ENCODE measurements at places on chromosomes 12 and 14.

DNA sequence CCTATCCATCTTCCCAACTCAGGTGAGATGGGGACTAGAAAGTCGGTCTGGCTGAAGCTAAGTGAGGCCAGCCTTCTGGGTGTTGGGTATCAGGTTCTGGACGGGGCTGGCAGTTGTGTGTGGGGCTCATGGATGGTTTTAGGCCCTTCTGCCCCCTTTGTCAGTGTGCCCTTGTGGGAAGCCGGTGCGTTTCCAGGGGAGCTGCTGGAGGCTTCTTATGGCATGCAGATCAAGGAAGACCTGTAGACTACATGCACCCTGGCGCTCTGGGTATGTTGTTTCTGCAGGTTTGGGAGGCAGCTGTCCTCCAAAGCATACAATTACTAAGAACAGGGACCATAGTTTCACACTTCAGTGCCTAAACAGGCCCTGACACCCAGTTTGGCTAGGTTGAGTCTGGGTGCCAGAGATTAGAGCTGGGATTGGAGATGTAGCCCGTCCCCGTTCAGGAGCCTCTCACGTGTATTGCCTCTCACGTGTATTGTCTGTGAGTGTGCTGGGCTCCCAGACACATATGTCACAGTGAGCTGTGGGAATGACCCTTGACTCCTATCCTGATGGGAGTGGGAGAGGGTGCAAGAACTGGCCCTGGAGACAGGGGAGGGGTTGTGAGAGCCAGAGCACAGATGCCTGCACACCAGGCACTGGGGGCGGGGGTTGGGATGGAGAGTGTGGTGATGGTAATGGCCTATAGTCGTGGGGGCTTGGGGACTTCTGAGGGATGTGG, 84.4 kb downstream of the SLC25A47 start:
- DNase-seq: no peak

DNA sequence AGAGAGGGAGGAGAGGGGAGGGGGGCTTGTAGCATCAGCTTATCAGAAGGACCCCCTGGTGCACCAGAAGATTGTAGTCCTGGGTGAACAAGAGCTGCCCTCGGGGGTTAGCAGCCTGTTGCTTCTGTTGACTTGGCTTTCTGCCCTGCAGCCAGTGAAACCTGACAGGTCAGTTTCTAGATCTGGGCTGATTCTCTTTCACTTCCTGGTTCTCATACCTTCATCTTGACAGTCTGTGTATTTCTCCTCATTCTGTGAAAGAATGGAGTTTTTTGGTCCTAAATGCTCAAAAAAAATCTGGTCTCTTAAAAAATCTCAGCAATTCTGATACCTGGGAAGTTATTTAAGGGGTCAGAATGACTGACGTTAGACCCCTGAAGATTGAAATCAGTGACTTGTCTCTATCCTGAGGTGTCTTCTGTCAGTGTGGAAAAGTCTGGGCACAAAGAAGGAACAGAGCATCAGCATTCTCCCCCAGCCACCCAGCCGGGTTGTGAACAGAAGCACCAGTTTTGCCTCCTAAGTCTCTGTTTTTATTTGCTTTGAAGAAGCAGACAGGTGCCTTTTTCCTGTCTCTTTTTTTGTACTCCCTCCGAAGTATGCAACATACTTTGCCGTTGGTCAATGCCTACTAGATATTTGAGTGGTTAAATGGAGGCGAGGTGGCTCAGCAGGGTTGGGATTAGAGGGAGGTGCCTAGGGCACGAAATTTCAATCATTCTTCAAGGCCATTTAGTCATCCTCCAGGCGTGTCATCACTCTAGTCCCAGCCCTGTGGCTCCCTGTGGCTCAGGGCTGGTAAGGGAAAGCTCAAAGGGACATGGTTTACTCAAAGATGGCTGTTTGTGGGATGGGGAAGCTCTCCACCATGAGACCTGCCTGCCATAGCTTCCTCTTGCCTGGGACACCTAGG, 24.0 kb downstream of the TTC9 start:
- DNase-seq: no peak

DNA sequence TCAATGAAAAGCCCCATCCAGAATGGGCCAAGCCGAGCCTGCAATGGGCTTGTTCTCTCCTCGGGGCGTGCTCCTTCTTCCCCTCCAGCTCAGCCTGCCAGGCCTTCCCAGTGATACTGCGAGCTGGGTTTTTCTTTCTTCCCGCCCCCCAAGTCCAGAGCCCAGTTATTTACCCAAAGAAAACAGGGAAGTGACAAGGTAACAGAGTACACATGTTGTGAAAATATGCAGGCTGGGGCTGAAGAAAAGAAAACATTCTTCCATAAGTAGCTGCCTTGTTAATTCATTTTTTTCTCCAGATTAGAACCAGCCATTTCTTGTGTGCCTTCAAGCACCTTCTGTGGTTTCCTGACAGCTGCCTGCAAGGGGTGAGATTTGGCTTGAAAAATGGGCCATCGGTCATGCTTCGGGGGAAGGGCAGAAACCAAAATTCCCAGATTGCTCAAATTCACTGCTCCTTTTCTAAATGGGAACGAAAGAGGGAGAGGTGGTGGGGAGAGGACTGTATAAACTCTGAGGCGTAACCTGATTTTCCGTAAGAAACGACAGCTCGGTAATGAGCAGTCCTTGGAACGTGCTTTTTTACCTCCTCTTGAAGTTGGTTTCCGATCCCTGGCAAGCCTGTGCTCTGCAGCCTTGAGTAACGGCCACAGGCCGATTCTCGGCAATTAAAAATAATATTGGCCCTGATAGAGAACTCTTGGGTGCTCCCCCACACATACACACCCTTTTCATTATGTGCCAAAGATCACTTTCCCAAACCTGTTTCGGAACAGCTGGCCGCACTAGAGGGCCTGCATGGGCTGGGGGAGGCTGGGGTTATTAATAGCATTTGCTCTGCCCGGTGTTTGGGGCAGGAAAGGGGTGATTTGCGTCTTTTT, 229.4 kb downstream of the ZFP36L1 start:
- no peak for DNase-seq

DNA sequence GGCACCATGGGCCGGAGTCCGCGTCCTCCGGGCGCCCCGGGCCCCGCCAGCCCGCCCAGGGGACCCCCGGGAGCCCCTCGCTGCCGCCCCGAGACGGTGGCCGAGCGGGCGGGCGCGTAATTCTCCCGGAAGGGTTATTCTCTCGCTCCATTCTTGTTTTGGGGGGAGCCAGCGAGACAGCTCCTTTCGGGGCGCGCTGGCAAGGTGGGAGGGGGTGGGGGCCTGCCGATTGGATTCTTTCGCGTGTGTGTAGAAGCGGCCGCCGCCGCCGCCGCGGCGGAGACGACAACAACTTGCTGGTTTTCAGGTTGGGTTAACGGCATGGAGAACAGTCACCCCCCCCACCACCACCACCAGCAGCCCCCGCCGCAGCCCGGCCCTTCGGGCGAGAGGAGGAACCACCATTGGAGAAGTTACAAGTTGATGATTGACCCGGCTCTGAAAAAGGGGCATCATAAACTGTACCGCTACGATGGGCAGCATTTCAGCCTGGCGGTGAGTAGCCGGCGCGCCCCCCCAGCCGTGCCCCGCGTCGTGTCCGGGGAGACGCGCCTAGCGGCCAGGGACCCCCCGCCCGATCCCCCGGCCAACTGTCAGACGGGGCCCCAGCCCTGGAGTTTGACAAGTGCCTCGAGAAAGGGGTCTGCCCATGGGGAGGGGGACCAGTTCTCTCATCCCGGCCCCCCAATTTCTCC, 755 bp downstream of the SETD1B start:
- DNase-seq: no peak

DNA sequence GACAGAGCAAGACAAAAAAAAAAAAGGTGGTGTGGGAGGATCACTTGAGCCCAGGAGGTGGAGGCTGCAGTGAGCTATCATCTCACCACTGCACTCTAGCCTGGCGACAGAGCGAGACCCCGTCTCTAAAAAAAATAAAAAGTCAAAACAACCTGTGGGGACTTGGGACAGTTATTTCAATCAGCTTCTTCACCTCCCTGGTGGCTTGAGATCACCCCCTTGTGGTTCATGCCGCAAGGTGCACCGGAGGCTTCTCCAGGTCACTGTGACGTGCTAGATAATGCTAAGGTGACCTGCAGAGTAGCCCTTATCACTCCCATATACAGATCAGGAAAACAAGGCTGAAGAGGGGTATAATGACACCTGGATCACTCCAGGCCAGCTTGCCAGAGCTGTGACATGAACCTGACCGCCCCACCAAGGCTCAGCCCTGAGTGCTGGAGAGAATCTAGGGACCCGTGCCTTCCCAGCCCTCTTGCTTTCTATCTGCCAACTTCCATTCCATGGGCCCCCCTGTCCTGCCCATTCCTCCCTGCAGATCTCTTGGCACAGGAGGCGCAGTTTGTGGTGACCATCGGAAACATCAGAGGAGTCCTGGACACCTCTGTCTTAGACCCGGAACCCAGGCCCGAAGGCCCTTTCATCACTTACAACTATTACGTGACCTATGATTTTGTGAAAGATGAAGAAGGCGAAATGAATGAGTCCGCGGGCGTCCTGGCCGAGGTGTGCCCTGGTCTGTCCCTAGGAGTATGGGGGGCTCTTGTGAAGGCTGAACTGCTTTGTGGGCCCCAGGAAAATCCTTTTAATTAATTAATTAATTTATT, 8.1 kb downstream of the LRRC43 start:
- DNase-seq: peak; percentile 57

GRCh38 chr12:122094735-122095631, 16.4 kb downstream of the MLXIP start:
- DNase-seq: no peak

DNA sequence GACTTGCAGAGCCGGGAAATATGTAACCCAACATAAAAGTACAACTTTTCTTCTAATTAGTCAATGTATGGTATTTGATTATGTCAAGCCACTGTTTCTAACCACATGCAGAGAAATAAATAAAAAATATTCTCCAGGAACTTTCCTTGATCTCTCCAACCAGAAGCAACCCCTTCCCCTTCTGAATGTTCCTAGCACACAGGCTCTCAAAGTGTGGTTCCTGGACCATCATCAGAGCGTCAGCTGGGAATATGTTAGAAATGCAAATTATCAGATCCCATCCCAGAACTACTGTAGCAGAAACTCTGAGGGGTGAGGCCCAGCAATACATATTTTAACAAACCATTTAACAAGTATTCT, 21.0 kb upstream of the ITPR2 start:
- DNase-seq: no peak

DNA sequence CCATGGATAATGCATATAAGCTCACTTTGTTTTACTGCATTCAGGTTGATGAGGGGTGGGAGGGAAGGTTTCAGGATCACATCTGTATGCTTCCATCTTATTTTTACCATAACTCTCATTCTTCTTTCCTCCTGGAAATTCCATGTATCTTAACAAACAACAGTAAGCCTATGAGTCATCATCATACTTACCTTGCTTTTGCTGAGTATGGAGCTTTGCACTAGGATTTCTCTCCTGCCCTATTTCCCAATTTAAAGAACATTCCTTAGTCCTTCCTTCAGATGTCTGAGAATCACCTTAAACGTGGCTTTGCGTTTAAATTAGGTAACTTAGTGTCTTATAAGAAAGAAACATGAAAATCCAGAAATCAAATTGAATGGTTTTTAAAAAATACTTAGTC, 1.6 kb upstream of the CLEC14A start:
- no peak for DNase-seq

GRCh38 chr14:104297313-104297704, 158.9 kb downstream of the KIF26A start:
- DNase-seq: no peak

DNA sequence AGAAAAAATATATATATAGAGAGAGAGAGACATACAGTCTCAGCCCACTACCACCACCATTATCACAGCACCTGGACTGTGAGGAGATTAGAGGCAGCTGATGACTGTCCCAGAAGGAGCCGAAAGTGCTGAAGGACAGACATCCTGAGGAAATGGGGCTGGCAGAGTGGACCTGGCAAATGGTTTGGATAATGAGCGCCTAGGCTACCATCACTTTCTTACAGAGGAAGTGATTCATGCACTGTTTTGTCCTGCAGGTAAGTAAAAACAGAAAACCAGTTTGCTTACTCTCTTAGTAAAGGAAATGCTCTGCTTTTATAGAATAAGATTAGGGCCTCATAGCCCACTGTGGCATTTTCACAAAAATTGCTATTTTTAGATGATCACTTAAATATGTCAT, 28.6 kb upstream of the DNM1L start:
- DNase-seq: no peak

DNA sequence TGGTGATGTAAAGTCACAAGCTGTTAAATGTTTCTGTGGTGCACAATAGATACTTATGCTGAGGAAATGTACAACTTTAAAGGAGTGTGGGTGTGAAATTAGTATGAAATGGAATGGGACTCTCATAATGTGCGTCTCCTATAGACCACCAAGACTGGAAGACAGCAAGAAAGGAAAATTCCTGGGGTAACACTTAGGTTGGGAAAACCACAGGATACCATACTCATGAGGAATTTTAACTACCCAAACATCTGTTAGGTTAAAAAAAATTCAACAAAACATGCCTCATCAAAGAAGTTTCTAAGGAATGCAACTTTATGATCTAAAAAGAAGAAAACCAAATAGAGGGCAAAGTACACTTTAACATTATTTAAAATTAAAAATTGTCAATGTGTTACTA, 113.7 kb upstream of the MYF6 start:
- no peak for DNase-seq

GRCh38 chr14:50055461-50056228, 60.7 kb downstream of the VCPKMT start:
- DNase-seq: no peak

DNA sequence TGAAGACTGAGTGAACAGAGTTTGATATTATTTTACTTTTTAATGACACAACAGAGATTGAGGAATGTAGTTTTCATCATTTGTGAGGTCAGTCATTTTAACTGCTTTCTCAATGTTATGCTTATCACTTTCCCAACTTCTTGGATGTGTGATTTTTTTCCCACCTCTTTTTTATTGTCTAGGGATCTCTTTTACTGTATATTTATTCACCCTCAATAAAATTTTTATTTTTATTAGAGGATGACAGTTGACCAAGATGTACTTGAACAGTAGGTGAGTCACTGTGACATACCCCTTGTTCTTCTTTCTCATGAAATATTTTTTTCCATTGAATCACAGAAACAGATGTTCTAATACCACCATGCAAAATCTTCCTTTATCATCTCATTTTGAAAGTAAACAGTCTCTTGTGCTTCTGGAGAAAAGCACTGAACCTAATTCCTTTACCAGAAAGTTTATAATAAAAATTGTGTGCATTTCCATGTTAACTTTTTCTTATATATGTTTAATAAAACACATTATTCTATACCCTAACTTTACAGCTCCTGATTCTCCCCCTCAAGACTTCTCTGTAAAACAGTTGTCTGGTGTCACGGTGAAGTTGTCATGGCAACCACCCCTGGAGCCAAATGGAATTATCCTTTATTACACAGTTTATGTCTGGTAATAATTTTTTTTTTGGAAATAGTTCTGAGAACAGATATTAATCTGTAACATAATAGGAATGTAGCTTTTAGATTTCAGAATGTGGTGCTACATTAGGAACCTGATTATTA, 65.9 kb downstream of the PTPRQ start:
- no peak for DNase-seq

- DNase-seq: no peak
These were observed 92.5 kb downstream of the STAB2 start for GRCh38 chr12:103679421-103680170.

DNA sequence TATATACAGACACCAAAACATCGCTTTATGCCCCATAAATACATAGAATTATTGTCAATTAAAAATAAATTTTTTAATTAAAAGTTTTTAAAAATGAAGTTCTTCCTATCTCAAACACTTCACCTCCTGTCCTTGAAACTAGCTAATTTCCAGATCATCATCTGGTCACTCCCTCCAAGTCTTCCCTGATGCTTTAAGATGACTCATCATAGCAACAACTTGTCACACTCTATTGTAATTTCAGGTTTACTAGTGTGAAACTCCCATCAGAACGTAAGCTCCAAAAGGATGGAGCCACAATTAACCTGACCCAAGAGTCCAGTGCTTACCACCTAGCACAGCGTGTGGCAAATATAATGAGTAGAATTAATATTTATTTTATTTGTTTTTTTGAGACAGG, 16.3 kb downstream of the GXYLT1 start:
- DNase-seq: no peak

All from iPS DF 6.9 (cell line).